Activated CD4-positive, alpha-beta T cell treated with anti-CD3 and anti-CD28 coated beads, Interleukin-2, Interleukin-4, amounts not matched to agents 100 ng/mL and 50 ng/mL, durations not matched to agents 16 hours and 8 hours (primary cell): ENCODE measurements at places on chromosomes 1 and 21.

- DNase-seq: no peak
These were observed 897 bp downstream of the SLC25A24 start for GRCh38 chr1:108199201-108199691.

GRCh38 chr1:22687191-22687590 is 23.4 kb upstream of the EPHB2 start:
- no peak for DNase-seq

GRCh38 chr1:107964336-107965109 is 457 bp downstream of the VAV3 start:
- DNase-seq: no peak

DNA sequence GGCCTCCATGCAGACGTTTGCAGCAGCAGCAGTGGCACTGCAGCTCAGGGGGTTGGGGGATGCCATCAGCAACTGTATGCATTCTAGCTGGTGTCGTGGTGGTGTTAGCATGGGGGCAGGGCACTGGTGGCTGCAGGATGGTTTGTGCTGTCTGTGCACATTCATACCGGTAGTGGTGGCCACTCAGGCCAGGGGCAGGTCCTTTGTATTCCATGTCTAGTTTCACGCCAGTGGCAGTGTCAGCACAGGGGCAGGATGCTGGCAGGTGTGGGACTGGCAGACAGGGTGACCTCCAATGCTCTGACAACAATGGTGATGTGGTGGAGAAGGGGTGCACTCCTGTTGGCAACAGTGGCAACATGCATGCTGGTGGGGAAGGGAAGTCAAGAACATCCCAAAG is 194.2 kb upstream of the LRRC7 start:
- DNase-seq: no peak

GRCh38 chr1:45879885-45880598 is 76.6 kb downstream of the MAST2 start:
- no peak for DNase-seq

DNA sequence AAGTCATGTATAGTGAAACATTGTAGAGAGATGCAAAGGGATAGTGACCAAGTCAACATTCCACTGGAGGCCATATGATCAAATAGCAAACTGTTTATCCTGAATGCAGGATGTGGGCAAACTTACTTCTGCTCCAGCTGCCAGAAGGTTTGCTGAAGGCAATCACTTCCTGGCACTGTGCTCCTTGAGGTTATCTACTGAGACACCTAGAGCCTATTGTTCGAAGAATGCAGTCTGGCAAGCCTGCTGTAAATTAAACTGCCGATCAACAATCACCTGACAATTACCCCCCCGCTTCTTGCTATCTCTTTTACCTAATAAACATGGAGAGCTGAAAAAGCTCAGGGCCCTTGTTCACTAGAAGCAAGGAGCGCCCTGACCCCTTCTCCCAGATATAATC is 139.4 kb upstream of the B3GALT2 start:
- DNase-seq: no peak

DNA sequence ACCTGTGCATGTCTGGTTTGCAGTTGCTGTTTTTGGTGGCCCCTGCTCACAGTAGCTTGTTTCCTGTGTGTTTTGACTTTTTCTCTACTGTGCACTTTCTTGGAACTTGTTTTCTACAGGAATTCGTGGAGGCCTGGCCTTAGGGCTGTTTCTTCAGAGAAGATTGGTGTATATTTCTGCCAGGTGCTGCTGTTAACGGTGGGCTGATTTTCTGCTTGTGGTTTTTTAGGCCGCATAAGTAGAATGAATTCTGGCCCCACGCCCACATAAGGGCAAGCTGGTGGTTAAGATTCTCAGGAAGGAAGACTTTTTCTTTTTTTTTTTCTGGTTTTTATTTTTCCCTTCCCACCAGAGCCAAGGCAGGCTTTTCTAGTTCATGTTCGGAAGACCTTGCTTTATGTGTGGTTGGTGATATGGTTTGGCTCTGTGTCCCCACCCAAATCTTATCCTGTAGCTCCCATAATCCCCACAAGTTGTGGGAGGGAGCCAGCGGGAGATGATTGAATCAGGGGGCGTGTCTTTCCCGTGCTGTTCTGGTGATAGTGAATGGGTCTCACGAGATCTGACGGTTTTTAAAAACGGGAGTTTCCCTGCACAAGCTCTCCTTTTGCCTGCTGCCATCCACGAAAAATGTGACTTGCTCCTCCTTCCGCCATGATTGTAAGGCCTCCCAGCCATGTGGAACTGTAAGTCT is 71.5 kb upstream of the DISP3 start:
- DNase-seq: peak; percentile 22

- DNase-seq: no peak
These were observed 9.9 kb downstream of the MYOM3 start for GRCh38 chr1:24101796-24102586.

DNA sequence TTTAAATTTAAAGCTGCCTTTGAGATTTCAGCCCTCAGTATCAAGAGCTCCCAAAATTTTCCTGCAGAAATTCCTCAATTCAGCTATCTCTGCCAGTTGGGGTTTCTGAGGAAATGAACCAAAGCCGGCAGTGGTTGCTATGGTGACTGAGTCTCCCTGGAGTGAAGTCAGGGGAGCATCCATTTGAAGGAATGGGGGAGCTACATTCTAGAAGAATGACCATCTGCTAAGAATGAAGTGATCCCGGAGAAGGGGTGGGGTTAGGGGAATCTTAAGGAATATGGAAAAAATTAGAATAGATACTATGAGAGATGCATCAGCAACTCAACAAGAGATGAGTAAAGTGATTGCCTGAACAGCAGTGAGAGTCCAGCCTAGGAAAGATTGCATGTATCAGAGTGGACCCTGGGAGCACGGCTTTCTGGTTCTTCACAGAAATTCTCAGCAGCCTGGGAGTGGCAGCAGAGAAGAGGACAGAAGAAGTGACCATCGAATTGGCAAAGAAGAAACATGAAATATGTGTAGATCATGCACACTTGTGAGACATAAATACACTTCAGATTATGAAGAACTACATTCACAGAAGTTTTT is 94.7 kb downstream of the CHD1L start:
- no peak for DNase-seq

DNA sequence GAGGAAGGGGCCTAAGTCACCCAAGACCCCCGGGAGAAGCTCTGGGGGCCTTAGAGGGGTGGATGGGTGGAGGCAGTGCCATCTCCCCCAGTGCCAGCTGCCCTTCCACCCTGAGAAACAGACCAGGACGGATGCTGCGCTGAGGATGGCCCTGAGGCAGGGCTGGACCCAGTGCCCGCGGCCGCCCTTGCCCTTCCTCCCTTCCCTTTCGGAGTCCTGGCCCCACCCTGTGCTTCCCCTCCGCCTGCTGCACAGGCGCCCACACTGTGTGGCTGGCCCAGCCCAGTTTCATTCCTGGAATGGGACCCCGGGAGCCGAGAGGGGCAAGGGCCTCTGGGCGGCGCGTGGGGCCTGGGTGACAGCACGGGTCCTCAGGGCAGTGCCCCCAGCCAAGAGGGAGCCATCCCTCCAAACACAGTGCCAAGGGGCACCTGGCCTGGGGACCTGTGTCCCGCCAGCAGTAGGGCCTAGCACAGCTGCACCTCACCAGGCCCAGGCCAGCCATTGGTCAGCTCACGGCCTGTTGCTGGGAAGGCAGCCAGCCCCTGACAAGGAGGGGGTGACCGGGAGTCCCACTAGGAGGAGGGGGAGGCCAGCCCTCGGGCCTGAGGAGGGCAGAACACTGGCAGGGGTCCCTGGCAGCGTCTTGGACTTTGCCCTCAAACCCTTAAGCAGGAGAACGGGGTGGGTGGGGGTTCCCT is 13.4 kb upstream of the SKI start:
- DNase-seq: no peak

- DNase-seq: no peak
These were observed 303.6 kb downstream of the PTPRC start for GRCh38 chr1:198942466-198942865.

- DNase-seq: no peak
These were observed 11.6 kb downstream of the SLC2A1 start for GRCh38 chr1:42947117-42947516.

GRCh38 chr1:100035214-100035613 is 65.4 kb downstream of the SLC35A3 start:
- no peak for DNase-seq

- DNase-seq: no peak
These were observed 65.5 kb upstream of the DNAH14 start for GRCh38 chr1:224864006-224864405.

DNA sequence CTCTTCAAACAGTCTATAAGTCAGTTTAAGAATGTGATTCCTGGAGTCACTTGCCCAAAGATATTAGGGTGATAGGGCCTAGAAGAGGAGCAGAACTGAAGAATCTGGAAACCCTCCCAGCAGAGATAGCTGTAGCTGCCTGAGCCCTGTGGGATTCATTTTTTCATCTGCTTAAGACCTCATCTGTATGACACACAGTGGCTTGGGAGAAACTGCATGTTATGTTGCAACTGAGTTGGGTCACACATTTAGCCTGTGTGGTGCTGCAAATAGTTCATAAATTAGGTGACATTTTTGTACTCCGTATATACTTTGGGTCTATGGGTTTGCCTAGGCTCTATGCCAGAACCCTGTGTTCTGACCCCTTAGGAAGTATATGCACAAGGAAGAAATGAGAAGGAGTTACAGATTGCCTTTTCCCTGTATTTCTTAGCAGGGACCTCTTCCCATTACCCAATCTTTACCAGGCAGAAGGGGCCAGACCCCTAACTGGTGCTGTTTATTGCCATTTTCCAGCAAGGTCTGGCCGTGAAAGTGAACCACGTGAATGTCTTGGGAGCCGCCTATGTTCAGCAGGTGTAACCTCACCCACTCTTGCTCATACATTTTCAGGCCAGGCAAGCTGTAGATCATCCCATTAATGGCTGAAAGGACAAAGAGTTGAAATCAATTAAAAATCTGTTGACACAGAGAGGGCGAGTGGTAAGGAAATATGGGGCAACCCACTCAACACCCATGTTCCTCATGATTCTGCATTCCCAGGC is 41.9 kb upstream of the SLC19A2 start:
- DNase-seq: no peak

DNA sequence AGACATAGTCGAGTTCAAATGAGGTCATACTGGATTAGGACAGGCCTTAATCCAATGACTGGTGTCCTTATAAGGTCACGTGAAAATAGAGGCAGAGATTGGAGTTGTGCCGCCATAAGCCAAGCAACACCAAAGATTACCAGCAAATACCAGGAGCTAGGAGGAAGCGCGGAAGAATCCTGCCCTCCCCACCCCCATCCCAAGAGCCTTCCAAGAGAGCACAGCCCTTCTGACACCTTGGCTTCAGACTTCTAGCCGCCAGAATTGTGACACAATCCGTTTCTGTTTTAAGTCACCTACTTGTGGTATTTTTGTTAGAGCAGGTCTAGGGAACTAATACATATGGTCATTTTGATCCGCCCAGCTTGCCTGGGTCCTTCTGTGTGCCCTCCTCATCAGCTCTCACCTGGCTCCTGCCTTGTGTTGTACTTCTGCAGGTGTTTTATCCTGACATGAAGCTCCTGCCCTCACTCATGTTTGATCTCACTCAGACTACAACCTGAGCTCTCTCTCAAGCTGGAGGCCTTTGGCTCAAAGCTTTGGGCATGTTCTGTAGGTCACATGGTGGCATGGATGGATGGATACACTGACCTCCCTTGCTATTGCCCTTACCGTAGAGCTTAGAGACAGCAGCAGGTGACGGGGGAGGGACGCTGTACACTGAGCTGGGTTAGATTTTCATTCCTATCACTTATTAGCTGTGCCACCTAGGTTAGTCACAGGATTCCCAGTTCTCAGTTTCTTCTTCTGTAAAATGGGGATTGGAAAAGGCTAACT is 10.7 kb upstream of the NUAK2 start:
- DNase-seq: no peak

GRCh38 chr1:243729956-243730355 is 120.1 kb downstream of the AKT3 start:
- no peak for DNase-seq

- no peak for DNase-seq
These were observed 16.8 kb downstream of the ADGRB2 start for GRCh38 chr1:31747304-31747703.

GRCh38 chr1:55670331-55671082 is 455.3 kb upstream of the USP24 start:
- DNase-seq: no peak

GRCh38 chr1:235056937-235057336 is 71.7 kb downstream of the TOMM20 start:
- DNase-seq: no peak

- DNase-seq: no peak
These were observed 53.1 kb upstream of the PROX1 start for GRCh38 chr1:213934649-213935048.

- peak; percentile 61 for DNase-seq
These were observed 9.3 kb downstream of the IRF2BP2 start for GRCh38 chr1:234600418-234601281.

GRCh38 chr1:53075206-53075605 is 13.2 kb downstream of the PODN start:
- DNase-seq: no peak

- no peak for DNase-seq
These were observed 157.1 kb upstream of the SYT6 start for GRCh38 chr1:114310695-114311271.

- DNase-seq: no peak
These were observed 30.7 kb upstream of the EDN2 start for GRCh38 chr1:41515131-41515678.

GRCh38 chr1:168235937-168236336 is 10.1 kb downstream of the SFT2D2 start:
- no peak for DNase-seq

GRCh38 chr1:91754816-91755580 is 131.0 kb downstream of the TGFBR3 start:
- no peak for DNase-seq

GRCh38 chr1:1768249-1768992 is 9.8 kb downstream of the NADK start:
- no peak for DNase-seq

- DNase-seq: peak; percentile 35
These were observed 958 bp downstream of the LYPLAL1 start for GRCh38 chr1:219174460-219175211.

GRCh38 chr21:43988506-43989230 is 23.4 kb upstream of the TRAPPC10 start:
- no peak for DNase-seq

DNA sequence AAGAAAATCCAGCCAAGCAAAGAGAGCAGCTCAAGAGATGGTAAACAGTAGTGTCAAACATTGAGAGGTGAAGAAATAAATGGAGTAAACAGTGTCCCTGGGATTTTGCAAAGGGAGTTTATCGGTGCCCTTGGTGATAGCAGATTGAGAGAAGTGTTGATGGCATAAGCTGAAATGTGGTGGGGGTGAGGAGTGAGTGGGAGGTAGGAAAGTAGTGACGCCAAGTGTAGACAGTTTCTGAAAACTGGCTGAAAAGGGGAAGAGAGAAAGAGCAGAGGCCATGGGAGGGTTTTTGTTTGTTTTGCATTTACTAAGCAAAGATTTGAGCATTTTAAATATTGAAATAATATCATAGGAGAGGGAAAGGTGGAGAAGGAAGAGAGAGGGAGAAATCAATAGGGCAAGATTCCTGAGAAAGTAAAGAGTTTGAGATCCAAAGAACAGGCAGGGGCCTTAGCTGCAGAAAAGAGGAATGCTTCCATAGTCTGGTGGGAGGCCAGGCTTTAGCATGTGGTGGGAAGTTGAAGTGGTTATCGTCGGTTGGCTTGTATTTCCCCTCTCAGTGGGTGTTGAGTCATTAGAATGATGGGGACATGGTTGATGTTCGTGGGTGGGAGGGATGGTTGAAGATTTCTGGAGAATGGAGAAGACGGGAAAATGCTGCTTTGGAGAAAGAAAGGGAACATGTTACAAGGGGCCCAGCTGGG is 26.8 kb upstream of the RASAL2 start:
- DNase-seq: no peak
